Activated CD4-positive, alpha-beta T cell treated with anti-CD3 and anti-CD28 coated beads, Interleukin-2, amount 50 U/mL, for 16 hours (primary cell): ENCODE measurements at places on chromosomes 7 and 10.

DNA sequence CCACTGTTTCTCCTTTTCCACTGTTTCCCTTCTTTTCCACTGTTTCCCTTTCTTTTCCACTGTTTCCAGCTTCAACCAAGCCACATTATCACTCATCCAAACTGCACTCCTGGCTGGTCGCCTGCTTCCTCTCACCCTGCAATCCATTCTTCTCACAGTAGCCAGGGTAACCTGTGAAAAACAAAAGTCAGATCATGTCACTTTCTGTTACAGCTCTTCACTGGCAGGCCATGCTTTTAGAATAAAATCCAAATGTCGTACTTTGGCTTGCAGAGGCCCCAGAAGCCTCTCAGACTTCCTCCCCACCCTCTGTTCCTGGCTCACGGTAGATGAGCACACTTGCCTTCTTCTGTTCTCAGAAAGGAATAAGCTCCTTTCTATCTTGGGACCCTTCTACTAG lies 33.9 kb downstream of the STARD3NL start:
- DNase-seq: no peak

- no peak for DNase-seq
These were observed 33.1 kb downstream of the KAT6B start for GRCh38 chr10:74859546-74859945.

DNA sequence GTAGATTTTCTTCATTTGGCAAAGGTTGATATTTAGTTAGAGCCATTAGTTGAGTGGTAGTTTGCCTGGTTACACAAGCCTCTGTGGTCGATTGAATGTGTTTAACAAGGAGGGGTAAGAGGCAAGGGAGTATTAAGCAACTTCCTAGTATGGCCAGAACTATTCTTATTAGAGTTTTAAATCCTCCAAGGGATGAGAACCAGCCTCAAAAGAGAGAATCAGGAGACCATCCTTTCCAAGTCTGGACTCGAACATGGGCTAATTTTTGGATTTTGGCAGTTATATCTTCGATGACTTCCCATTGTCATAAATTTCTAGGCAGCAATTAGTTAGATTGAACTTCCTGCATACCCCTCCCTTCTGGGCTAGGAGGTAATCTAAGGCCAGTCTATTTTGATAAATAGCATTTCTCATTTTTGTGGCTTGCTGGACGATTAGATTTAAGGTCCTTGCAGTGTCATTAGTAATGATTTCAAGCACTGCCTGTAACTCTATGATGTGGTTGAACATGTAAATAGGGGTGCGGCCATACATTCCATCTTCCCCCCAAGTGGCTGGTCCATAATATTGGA lies 219.5 kb upstream of the KCND2 start:
- no peak for DNase-seq

DNA sequence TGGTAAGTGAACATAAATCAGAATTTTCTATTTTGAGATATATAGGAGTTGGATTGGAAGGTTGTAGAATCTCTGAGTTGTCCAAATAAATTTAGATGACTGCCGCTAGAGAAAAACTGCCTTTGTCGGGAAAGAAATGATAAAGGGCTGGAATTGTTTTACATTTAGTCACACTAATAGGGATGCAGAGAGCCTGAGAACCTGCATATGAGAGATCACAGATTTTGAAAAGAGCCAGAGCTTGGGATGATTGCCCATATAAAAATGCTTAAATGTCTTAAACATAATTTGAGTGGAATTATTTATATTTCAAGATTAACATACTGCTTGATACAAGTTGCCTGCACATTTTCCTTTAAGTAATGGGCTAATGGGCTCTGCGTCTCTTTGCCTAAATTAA lies 660.5 kb downstream of the NRG3 start:
- no peak for DNase-seq

DNA sequence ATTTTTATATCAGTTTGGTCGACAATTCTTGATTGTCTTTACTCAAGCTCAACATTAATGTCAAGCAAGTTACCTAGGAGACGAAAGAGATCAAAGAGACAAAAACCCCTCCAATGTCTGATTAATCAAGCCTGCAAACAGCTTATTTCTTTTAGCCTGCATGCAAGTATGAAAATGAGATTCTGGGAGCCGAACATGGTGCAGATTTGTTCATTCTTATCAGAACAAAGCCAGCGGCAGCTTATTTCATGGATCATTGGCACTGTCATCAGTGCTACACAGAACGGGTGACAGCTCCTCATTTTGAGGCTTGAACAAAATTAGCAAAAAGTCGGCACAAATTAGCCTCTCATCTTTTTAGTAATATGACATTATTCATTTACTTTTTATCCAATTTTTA lies 26.5 kb downstream of the FAM204A start:
- DNase-seq: no peak

- DNase-seq: peak; percentile 83
These were observed 11.8 kb upstream of the CAMK2G start for GRCh38 chr10:73886085-73886529.

GRCh38 chr7:81882086-81882485 lies 112.2 kb upstream of the HGF start:
- no peak for DNase-seq

DNA sequence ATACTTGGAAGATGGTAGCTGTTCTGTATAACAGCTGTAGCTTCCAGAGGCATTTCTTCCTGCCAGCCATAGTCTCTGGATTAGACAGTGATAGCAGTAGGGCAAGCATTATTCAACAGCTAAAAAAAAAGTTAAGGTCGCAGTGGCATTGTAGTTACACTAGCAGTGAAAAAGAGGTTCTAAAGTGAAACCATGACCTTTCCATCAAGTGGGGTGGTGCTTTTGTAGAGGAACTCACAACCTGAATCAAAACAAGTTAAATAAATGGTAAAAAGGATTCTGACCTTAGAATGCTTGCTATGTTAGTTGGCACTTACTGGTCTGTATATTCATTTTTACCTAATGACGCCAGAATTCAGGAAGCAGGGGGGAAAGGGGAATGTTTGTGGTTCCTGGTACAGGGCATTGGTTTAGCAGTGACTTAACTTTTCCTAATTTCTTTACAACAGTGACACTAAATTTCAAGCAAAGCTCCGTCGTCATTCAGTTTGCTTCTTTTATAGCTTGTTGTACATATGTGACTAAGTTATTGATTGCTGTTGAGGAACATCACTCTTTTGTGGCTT lies 55.0 kb downstream of the GBF1 start:
- DNase-seq: no peak

DNA sequence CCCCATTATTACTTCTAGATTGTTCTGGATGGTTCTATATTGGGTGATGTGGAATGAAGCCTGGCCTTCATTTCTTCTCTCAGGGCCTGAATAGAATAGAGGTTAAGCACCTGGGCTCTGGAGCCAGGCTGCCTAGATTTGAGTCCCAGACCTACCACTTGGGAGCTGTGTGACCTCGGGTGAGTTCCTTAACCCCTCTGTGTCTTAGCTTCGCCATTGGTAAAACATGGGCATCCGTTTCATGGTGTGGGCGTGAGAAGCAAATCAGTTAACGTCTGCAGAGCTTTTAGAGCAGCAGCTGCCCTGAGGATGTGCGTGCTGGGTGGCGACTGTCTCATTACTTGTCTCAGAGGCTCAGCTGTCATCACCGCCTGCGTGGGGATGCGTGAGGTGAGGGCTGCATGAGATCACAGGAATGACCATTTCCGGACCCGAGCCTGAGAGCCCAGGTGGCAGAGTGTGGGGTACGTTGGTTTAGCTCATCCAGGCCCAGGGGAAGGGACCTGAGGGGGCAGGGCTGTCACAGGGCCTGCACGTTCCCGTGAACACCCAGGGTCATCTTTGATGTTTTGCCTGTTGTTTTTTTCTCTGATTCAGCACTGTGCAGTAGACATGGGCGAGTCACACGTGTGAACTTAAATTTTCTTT lies 9.7 kb downstream of the AGAP3 start:
- no peak for DNase-seq

GRCh38 chr7:141911391-141911790 lies 4.8 kb upstream of the OR9A4 start:
- no peak for DNase-seq

GRCh38 chr10:97003151-97003803 lies 171.2 kb downstream of the LCOR start:
- DNase-seq: no peak

DNA sequence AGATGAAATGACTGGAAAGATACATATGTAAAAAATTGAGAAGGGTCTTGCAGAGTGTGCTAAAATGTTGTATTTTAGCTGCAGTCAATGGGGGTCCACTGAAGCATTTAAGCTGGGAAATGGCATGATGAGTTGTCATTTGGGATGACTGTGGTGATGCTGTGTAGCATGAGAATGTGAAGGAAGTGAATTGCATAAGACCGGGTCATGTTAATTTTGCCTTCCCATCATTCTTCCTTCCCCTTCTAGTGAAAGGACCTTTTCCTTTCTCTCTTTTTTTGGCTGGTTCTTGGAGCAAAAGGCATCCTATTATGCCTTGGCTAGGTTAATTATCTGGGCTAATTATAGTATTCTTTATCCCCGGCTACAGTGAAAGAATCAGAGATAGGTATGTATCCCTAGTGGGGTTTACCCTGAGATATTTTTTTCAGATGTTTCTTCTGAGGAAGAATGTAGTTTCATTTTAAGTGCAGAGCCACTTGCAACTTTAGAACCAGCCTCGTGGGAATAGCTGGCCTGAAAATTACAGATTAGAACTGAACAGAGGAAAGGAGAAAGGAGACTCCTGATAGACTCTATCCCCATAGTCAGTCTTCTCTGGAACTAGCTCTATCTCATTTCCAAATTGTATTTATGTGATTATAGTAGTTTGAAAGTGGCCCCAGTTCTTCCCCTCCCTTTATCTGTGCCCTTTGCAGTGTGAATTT lies 93.6 kb downstream of the HGF start:
- no peak for DNase-seq

GRCh38 chr7:65006094-65006992 lies at the start of gene ERV3-1:
Gene ERV3-1, minus strand, starts transcription at chr7:65006687. Its CDS starts 13,661 bp downstream, at chr7:64993026.
- peak; percentile 95 for DNase-seq

DNA sequence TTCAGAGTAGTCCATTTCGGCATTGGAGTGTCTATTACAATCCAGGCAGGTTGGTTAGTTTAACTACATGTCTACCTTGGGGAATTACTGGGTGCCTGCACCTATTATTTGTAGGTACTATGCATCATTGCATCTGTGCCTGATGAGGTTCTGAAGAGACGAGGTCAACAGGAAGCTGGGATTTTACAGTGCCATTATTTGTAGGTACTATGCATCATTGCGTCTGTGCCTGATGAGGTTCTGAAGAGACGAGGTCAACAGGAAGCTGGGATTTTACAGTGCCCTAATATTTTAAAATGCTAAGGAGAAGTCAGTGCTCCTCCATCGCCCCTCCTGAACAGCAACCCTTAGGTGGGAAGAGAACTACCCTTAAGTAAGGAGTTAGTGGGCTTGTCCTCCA lies 41.7 kb downstream of the NPY start:
- no peak for DNase-seq

DNA sequence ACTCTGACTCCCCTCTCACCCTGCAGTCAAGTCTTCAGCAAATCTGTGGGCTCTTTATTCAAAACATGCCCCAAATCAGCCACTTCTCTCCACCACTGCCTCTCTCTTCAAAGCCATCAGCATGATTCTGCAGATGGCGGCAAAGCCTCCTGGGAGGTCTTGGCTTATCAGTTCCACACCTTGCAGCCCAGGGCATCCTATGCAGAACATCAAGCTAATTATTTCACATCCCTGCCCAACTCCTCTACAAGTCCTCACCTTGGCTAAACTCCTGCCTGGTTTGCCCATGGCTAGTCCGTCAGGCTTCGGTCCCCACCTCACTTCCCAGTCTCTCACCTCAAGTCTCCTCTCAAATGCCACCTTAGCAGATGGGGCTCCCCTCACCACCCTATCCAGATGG lies 70.2 kb downstream of the PIP4K2A start:
- DNase-seq: no peak

DNA sequence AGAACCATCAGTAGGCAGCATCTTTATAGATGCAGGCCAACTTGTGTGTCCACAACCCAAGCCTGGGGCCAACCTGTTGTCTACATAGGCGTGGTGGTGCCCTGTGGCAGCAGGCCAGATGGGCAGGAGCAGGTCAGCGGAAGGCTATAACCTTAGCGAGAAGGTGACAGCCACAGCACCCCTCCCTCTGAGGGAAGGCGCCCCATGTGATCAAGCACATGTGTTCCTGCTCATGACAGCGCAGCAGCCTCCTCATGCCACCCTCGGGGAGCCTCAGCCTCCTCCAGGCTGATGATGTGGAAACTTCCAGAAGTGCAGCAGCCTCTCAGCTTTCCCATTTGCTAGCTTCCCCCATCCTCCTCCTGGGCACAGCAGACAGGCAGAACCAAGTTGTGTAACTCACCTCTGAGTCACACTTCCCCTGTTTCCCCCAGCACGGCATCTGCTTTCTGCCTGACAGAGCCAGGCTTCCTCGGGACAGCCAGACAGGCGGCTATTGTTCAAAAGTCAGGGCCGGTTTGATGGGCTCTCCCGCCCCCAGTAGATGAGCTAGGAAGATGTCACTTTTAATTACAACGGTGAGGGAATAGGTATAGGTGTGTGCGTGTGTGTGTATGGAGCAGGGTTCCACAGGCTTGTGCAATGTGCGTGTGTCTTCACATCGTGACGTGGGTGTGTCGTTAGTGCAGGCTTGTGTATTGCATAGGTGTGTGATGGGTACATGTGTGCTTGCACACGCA lies 312.0 kb upstream of the ZMIZ1 start:
- peak; percentile 52 for DNase-seq

DNA sequence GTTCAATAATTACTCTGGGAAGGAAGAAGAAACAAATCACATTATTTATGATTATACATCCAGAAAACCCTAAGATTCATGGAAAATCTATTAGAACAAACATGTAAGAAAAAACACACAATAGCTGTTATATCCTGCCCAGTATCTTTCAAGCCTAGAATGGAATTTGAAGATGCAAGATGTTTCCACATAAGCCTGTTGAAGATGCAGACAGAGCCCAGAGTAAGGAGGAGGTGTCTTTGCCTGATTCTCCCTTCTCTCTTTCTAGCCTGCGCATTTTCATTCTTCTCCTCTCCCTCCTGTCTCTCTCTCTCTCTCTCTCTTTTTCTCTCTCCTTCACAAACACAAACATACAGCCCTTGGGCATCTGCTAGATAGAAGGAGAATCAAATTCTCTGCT lies 170.1 kb upstream of the INHBA start:
- DNase-seq: no peak

DNA sequence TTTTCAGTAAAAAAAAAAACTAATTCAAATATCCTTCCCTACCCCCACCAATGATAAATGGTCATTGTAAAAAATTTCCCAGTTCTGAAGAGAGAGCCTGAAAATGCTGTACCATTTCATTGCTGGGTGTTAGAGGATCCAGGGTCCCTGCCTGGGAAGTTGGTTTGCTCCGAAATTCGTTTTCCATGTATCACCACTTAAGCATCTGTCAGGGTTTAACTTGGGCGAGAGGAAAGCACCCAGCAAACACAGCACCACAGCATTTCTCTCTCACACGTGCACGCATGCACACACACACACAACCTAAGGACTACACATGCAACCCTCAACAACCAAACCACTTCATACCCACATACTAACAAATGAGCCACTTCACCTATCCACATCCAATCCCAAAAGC lies 42.1 kb upstream of the EMX2 start:
- no peak for DNase-seq

DNA sequence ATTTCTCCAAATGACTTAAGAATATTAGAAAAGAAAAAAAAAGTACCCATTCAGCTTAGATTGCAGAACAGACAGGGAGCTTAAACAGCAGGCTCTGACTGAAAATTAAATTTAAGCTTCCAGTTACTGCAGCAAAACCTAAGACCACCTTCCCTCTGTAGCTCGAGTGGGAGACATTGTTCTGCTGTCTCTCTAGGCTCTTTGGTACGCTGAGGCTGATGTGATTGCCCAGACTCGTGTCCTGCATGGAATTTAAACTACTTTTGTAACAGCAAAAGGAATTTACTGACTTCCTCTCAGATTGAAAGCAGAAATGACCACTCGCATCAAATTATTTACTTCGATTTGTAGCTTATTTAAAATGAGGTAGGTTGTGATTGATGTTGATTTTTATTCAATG lies 124.6 kb downstream of the LRRTM3 start:
- no peak for DNase-seq
